IMR-90 (cell line): ENCODE measurements at places on chromosomes 16 and 17.

DNA sequence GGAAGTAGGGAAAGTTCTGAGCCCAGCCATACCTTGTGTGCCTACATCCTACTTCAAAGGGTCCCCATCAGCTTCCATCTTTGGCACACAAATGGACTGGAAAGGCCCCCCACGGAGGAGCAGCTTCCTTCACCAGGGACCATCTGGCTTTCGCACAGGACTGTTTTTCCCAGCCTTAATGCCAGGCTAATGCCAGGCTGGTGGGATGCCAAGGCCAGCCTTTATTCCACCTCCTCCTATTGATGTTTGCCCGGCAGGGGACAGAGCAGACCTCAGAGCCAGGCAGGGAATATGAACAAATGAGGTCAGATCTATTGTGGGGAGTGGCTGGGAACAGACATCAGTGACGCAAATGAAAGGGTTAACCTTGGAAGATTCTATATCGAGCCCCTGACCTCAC lies 5.7 kb downstream of the GPR179 start:
- DNase-seq, result no peak

- no peak for DNase-seq
Observed at GRCh38 chr17:74011966-74012365, 191.5 kb upstream of the RPL38 start.

- DNase-seq, result no peak
Observed at GRCh38 chr16:55592306-55592705, 25.8 kb downstream of the CAPNS2 start.

- no peak for DNase-seq
Observed at GRCh38 chr16:1532081-1532760, 1.2 kb upstream of the TMEM204 start.

DNA sequence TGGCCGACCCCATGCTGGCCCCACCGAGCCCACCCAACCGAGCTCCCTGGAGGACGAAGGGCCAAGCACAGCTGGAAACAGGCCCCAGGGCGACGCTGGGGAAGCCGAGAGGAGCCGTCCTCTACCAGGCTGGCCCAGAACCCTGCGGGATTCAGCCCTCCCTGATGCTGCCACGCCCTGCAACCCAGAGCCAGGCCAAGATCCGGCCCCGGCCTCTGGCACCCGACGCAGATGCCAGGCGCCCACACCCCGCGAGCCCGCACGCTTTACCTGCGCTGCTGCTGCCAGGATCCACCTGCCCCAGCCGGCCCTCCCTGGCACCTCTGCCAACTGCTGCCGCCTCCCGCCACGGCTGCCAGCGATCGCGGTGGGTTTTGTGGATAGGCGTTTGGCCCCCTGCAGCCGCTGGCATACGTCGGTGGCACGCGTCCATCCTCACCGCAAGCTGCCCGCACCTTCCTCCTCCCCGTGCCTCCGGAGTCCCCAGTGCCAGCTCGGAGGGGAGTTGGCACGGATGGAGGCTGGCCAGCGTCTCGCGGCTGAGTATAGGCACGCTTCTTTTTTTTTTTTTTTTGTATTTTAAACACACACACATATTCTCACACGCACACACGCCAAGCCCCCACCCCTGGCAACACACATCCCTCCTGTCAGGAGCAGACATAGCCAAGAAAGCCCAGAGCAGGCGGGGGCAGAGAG lies 41.3 kb upstream of the ACSF3 start:
- DNase-seq, result no peak

- DNase-seq, result peak; percentile 57
Observed at GRCh38 chr16:71526111-71526631, at the start of gene CHST4. TSS of gene CHST4 (plus strand) at chr16:71526426. CDS start at chr16:71536678, 10,252 bp downstream.

GRCh38 chr17:4950075-4950745 lies 709 bp upstream of the ENO3 start:
- no peak for DNase-seq

DNA sequence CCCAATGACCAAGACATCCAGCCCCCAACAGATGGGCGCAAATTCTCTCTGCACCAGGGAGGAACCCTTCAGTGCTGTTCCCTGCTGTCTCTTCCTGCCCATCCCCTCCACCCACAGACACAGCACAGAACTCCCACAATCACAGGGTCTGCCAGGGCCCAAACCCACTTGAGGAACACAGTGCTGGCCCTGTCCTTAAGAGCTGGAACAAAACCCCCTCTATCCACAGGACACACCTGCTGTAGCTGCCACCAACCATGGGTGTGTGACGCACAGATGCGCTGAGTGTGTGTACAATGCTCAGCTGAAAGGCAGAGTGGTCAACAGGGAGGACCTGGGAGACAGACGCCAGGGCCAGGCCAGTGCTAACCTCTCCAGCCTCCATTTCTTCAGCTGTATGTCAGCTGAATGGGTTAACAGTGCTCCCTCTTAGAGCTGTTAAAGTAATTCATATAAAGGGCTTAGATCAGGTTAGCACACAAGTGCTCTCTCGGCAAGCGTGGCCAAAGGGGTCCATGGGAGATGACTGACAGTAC lies 62.1 kb downstream of the AMFR start:
- DNase-seq, result no peak

DNA sequence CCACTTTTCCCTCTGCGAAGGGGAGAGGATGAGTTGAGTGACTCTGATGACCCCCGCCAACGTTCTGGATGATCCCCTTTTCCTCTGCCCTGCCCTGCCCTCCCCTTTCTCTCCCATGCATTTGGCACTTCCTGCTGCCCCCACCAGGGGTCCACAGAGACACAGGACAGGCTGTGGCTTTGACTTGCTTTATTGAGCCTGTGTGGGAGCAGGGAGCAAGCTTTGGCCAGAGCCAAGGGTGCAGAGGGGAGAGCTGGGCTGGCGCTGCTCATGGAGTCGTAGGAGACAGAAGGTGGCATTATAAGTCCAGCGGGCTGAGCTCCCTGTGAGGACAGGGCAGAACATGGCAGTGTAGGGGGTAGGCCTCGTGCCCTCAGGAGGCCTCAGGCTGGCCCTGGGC lies 1.6 kb downstream of the PPY start:
- peak; percentile 35 for DNase-seq

DNA sequence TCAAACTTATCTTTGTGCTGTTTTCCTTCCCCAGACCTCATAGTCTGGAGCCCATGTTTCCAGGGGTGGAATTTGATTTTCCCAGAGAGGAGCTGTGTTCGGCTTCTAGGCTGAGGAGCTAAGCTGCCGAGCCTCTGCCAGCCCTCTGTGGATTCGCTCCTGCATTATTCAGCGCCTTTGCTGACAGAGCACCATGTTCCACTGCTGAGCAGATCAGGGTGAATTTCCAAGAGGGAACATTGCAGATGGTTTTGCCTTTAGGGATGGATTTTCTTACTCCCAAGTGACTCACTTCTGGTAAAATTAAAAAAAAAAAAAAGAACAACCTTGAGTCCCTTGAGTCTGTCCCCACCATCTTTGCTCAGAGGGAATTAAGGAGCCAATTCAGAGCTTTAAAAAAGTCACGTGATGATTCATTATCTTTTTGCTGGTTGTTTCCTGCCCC lies 229.5 kb downstream of the PRKCA start:
- DNase-seq, result peak; percentile 51

DNA sequence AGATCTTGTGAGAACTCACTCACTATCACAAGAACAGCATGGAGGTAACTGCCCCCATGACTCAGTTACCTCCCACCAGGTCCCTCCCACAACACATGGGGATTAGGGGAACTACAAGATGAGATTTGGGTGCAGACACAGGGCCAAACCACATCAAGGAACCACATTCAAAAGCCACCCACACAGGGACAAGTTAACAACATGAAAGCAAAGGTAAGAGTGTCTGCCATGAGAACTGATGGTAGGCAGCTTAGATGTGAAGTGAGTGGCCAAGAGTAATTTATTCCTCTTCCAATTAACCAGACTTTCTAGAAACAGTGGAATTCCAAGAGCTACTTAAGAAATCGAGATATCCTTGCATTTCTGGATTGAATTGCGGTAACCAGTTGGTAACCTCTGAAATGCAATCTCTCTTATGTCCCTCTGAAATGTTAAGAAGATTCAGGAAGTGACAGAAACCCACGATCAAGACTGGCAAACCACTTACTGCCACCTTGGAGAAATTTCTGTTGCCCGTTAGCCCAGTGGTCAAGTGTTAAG lies 167.4 kb upstream of the CACNG5 start:
- no peak for DNase-seq

GRCh38 chr17:63702721-63703015 lies 2.7 kb upstream of the LIMD2 start:
- no peak for DNase-seq

- DNase-seq, result no peak
Observed at GRCh38 chr16:67421030-67421429, 4.8 kb upstream of the ZDHHC1 start.

GRCh38 chr17:18362698-18363100 lies 651 bp downstream of the SHMT1 start:
- no peak for DNase-seq

DNA sequence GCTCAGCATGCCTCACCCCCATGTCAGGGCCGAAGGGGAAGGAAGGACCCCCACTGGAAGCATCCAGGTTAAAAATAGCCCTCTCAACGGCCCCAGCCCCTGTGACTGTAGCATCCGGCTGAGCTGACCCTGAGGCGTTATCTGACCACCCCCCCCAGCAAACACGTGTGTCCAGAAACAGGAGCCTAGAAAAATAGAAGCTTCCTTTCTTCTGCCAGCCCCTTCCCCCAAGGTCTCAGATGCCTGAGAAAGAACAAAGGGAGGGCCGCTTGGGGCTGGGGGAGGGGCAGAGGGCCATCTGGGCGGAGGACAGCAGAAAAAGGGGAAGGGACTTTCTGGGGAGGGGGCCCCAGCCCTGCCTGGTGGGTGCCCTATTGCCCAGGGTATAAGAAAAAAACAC lies 55.8 kb downstream of the ACTG1 start:
- DNase-seq, result no peak

DNA sequence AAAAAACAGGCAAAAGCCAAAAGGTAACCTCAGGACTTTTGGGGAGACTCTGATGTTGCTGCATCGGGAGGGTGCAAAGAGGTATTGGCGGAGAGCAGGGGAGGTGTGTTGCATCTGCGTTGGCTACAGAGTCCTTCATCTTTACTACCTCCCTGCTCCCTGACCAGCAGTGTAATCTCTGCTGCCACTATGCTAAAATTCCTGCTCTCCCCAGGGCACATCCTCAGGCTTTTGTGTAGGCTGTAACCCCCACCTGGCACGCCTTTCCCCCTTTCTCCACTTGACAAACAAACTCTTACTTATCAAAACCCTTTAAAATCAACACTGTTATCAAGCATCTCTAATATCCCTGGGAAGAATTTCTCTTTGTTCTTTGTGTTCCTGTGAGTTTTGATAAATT lies 435.3 kb downstream of the HAPSTR1 start:
- no peak for DNase-seq

- peak; percentile 21 for DNase-seq
Observed at GRCh38 chr17:59876107-59876506, 16.6 kb downstream of the TUBD1 start.
